ENCODE measurements at places on chromosomes 3 and 15.
A peak's percentile ranks its signal among the peaks of the same experiment; 100 is the strongest.

- peak; percentile 57 for DNase-seq
These were observed 141.3 kb upstream of the CCDC54 start for GRCh38 chr3:107235928-107236315.

- DNase-seq, result no peak
These were observed 49.8 kb downstream of the GASK1A start for GRCh38 chr3:43028678-43029490.

DNA sequence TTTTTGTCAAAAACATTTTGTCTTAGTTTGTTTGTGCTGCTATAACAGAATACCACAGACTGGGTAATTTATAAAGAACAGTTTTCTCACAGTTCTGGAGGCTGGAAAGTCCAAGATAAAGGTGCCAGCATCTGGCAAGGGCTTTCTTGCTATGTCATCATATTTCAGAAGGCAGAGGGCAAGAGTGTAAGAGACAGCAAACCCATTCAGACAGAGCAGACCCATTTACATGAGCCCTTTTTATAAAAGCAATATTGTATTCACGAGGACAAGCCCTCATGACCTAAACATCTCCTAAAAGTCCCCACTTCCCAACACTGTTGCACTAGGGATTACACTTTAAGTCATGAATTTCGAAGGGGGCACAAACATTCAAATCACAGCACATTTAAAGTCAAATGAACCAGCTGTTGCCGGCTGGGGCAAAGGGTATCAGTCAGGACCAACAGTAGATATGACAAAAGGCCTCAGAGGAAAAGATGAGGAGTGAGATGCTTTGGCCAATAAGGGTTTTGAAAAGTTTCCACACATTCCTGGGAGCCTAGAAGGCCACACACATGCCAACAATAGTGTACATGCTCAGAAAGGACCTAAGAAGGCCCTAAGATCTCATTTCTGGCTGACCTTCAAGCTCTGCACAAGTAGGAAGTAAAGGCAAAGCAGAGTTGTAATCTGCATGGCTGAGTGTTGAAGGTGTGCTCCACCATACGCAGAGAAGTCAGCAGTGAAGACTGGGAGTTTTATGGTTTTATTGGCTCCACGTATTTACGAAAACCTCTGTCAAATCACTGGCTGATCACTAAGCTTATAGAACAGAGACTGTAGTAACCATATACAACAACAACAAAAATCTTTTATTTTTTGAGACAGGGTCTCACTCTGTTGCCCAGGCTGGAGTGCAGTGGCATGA, 37.9 kb downstream of the UQCC5 start:
- no peak for DNase-seq

- no peak for DNase-seq
These were observed 61.8 kb downstream of the ZDHHC19 start for GRCh38 chr3:196149375-196149774.

DNA sequence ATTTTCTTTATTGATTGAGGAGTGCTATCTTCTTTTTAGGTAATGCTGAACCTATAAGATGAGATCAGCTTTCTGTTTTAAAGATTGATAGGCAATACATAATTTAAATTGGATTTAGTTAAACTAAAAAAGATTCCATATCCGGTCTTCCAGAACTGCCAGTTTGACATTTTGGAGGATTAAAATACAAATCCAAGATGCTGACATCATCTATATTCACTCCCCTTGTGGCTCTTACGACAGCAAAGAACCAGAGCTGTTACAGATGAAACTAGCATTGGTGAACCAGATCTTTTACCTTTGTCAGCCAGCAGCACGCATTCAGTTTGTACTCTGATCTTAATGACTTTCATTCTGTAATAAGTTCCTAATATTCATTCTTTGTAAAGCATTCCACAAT, 218.7 kb downstream of the ZIC4 start:
- DNase-seq, result no peak

DNA sequence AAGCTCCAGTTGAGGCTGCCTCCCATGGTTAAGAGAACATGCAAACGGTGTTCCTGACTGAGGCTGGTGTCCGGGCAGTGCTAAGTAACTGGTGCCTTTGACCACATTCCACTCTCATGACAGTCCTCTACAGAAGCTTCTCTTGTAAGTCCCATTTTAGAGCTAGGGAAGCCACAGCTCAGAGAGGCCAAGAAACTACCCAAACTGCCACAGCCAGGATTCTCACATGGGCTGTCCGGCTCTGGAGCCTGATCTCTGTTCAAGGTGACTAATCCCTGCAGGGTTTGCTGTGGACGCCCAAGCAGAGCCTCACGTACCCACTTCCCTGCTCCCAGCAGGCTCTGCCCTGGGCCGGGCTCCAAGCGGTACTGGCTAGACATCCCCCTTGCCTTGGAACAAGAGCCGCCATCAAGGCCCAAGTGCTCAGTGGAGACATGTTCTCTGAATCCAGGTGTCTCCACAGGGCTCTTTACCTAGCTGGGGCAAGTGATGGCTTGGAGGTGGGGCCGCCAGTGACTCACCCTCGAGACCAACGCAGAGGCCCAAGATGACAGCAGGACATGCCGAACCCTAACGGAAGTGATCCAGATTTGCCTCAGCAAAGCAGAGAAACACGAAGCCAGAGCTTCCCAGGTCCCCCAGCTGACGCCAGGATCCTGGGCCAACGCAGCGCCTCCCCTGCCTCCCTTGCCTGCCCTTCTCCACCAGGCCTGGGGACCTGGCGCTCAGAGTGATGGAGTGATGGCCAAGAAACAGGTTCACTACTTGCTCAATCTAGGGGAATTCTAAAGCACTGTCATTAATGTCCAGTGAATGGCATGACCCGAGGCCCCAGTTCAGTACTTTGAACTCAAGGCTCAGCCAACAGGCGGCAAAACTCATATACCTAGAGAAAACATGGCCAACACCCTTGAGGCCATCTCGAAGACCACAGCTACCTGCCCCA, 24.4 kb downstream of the KLHL25 start:
- no peak for DNase-seq

DNA sequence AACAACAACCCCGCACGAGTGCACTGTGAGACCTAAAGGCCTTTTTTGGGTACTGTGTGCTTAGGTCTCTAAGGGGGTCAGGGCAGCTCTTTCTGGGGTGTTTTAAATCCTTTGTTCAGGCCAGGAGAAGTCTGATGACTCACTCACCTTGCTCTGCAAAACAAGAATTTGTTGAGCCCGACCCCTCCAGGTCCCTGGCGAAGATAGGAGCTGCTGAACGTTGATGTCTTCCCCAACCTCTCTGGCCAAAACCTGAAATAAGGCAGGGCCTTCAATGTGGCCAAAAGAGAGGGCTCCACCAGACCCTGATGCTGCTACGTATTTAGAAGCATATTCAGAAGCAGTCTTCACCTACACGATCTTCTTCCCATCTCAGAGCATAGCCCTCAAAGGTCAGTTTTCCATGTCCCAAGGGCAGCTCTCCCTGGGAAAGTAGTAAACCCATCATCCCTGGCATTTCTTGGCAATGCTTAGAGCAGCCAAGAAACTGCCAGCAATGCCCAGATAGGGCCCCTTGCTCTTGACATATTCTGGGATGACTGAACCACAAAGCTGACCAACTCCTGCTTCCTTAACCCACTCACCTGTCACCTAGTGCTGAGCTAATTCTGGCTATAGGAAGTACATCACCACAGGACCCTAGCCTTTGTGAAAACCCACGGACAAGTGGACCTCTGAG, 27.1 kb downstream of the CCDC13 start:
- DNase-seq, result no peak

GRCh38 chr3:13790376-13791197, 89.3 kb downstream of the WNT7A start:
- no peak for DNase-seq

DNA sequence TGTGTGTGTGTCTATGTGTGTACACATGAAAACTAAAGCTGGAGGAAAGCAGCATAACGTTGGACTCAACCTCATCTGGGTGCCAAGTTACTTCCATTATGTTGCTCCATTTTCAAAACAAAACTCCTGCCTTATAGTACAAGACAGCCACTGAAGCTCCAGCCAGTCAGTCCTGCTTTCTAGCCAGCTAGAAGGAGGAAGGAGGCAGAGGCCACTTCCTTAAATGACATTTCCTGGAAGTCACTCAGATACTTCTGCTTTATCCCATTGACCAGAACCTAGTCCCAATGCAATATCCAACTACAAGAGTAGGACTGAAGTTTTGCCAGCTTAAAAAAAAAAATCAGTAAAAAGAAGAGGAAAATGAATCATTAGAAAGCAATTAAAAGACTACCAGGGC, 31.7 kb downstream of the CADPS start:
- DNase-seq, result peak; percentile 5

- no peak for DNase-seq
These were observed 30.6 kb downstream of the CTSH start for GRCh38 chr15:78914027-78914764.

GRCh38 chr3:59311231-59311630, 261.4 kb upstream of the CFAP20DC start:
- DNase-seq, result no peak

- no peak for DNase-seq
These were observed 11.6 kb upstream of the ZXDC start for GRCh38 chr3:126487151-126487771.

DNA sequence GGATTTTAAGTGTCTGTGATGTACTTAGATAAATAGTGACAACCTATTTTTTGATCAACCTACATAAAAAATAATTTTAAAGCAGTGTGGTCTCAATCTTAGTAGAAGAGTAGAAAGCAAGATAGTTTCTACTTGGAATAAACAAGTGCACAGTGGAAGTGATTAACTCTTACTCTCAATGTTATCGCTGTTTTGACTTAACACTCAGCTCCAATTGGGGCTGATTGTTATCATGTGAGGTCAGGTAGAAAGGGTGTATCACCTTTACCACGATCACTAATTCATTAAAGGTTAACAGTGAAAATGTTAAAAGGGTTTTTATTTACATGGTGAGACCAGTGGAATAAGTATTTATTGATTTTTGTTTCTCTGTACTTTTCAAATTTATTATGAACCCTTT, 22.4 kb upstream of the APH1B start:
- DNase-seq, result no peak

GRCh38 chr3:136277634-136278033, 27.5 kb downstream of the PCCB start:
- DNase-seq, result no peak

- no peak for DNase-seq
These were observed 252.1 kb upstream of the PEX5L start for GRCh38 chr3:180288816-180289215.

DNA sequence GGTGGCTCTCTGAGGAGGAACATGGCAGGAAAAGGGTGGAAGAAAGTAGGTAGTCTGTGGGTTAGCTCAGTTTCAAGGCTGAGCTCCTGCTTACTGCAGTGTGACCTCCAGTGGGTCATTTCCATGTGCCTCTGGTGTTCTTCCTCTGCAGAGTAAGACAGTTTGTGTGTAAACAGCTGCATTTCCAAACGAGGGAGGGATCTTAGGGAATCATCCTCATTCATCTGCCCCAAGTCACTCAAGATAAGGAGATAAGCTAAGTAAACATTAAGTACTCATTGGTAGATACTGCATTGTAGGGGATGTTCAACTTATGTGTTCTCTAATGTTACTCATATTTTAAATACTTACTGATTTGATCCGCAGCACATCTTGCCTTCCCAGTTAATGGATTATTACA, 83.6 kb downstream of the CLSTN2 start:
- DNase-seq, result no peak

DNA sequence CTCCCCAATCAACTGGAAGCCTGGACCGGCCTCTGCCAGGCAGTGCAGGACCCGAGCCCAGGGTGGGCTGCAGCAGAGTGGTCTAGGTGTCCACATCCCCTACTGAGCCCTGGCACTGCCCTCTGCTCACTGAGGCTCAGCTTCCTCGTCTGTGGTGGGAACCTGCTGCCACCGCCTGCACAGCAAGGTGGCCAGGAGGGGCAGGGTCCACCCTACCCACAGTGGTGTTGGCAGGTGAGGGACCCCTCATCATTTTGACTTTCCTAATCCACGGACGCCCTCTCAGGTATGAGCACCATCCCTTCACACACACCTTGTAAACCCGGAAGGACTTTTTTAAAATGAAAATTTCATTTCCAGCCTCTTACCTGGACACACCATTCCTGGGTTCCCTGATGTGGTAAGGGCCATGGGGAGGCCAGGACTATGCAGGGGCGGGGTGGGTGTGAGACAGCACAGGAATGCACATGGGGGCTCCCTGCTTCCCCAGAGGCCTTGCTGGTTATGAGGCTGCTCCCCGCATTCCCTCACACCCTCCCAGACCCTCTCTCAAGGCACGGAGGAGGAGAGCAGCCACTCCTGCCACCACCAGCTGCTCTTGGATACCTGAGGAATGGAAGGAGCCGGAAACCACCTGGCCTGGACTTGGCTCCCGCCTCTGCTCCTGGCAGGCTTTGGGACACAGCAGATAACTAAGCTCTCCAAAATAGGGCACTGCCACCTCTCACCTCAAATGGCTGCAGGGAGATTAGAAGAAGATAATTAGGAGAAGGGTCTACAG, 185.9 kb upstream of the TPM1 start:
- no peak for DNase-seq

- DNase-seq, result no peak
These were observed 119.5 kb downstream of the FGF12 start for GRCh38 chr3:192607798-192608197.

GRCh38 chr3:5390221-5390620, 202.7 kb downstream of the EDEM1 start:
- no peak for DNase-seq

DNA sequence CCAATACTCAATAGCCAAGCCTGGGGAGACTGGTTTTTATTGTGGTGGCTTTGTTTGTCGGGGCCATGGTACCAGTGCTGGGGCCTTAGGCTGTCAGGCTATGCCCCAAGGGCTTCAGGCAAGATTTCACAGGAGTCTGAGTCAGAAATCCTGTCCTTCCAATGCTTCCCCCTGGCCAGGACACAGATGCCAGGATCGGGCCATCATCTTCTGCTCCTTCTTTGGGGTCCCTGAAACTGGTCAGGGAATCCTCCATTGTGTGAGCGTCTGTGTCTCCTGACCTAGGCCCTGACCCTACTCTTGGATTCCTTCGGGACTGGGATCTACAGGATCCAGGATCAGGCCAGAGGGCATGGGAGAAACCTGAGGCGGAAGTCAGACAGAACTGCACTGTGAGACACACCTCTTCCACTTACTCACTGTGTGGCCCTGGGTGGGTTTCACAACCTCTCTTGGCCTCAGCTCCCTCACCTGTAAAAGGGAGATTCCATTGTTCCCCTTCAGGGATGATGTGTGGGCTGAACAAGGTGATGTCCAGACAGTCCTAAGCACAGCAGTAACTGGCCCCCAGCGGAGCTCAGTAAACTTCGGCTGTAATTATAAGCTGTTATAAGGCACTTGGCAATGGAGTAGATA, 292.7 kb downstream of the UACA start:
- DNase-seq, result no peak

GRCh38 chr3:170493712-170494182, 75.1 kb downstream of the CLDN11 start:
- no peak for DNase-seq

- no peak for DNase-seq
These were observed 13.7 kb upstream of the SLTM start for GRCh38 chr15:58947179-58947578.

DNA sequence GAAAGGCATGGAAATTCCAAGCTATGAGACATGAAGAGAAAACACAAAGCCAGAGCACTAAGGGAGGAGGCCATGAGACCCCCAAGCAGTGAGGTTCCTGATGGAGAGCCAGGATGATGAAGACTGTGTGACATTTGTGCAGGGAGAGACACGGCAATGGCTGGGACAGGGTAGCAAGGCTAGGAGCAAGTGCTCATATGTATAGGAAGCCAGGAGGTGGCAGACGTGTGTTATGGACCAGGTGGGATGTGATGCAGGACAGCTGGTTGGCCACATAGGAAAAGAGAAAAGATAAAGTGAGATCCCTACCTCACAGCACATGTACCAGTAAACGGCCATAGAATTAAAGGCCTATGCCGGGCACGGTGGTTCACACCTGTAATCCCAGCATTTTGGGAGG, 112.7 kb downstream of the APBA2 start:
- DNase-seq, result no peak

Measured in HL-60 (cell line).